ENCODE measurements at places on chromosomes 3 and 15.
A peak's percentile ranks its signal among the peaks of the same experiment; 100 is the strongest.

DNA sequence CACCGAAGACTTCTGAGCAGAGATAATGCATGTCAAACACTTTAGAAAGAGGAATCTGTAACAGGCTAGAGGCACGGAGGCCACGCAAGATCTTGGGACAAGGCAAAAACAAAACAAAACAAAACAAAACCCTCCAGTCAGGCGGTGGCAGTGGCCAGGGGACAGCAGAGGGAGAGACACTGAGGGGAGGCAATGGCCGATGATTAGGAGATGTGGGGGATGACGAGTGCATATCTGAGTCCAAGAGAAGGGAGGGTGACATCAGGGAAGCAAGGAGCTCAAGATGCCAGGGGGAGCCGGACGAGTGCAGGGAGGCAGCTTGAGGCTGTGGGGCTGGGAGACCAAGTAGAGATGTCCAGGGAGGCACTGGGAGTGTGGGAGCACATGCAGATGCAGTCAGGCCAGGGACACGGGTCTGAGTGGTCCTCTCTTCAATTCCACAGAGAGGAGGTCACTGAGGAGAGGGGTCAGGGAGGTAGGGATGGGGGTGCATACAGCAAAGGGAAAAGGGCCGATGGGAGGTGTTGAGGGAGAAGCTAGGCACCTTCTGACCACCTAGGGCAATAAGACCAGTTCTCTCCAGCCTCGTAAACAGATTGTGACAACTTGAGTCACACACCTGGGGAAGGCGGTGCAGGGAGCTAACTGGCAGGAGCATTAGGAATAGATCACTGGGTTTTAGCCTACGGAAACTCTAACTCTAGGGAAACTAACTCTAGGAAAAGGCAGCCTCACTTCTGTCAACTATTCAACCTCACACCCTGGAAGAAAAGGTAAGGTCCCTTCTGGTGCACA lies 29.6 kb downstream of the SLCO2A1 start:
- DNase-seq: no peak

GRCh38 chr15:60618206-60618605 lies 139.3 kb upstream of the ICE2 start:
- DNase-seq: no peak

DNA sequence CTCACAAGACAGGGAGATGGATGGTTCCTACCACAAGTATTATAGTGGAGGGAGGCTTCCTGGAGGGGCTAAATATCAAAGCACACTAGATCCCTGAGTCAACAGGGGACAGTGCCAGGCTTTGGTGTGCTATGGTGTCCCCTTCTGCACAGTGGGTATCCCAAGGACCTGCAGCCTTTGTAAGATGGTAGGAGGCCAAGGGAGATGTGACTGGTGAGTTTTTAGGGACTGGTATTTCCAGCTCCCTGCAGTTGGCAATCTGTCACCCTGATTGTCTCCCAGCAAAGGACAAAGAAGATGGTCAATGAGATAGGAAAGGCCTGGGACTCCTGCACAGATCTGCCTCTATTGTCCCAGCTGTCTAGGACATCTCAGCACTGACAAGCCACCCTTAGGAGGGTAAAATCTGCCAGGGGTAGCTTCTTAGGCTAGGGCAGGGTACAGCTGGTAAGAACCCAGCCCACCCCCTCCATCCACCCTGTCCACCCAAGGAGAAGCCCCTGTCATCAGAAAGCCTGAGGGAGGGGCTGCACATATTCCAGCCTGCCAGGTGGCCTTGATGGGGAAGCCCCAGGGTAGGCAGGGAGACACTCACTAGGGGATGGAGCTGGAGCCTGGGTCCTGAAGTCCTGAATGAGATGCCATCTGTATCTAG lies 631 bp downstream of the CYP1A1 start:
- DNase-seq: no peak

- no peak for DNase-seq
Measured at GRCh38 chr3:126100269-126100633, 16.3 kb upstream of the SLC41A3 start.

DNA sequence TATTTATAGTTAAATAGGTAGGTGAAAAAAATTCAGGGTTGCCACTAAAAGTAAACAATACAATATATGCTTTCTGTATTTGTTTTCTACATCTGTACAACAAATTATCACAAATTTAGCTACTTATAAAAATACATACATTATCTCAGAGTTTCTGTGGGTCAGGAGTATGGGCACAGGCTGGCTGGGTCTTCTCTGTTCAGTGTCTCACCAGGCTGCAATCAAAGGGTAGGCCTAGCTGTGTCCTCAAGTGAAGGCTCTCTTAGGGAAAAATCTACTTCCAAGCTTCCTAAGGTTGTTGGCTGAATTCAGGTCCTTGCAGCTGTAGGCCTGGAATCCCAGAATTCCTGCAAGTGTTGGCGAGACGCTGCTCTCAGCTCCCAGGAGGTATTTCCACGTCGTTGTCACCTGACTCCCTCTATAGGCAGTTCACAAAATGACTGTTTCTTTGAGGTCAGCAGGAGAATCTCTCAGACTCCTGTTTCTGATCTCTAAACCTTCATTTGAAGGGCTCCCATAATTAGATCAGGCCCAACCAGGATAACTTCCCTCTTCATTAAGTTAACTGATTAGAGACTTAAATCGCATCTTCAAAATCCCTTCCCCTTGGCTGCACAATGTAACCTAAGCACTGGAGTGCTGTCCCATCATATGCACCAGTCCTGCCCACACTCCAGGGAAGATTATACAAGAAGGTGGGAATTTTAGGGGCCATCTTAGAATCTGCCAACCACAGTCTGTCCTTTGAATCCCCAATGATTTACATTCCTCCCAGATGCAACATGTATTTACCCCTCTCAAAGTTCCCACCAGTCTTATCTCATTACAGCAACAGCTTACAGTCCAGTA lies 296.6 kb downstream of the SUCLG2 start:
- DNase-seq: no peak

- DNase-seq: no peak
Measured at GRCh38 chr15:91521996-91522395, 331.5 kb upstream of the SLCO3A1 start.

GRCh38 chr15:95259513-95259912 lies 1028.2 kb downstream of the MCTP2 start:
- DNase-seq: peak; percentile 27

DNA sequence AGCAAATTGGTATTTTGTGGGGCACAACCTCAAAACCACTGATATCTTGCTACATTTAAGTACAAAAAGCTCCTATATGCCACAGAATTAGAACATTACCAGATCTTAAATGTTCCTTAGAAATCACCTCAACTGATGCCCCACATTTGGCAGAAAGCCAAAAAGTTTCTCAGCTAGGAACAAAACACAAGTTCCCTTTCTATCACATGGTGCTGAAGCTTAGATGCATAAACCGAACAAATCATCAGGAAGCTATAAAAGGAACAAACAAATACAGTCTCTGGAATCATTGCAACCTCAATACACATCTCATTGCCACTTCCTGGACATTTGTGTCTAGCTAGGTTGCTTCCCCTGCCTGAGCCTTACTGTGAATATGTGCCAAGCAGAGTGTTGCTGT lies 492.6 kb downstream of the LPP start:
- DNase-seq: peak; percentile 1

- DNase-seq: no peak
Measured at GRCh38 chr3:167700926-167701325, 33.8 kb downstream of the PDCD10 start.

- no peak for DNase-seq
Measured at GRCh38 chr3:45244356-45244755, 18.3 kb upstream of the TMEM158 start.

- DNase-seq: peak; percentile 79
Measured at GRCh38 chr3:127547761-127548605, 42.5 kb downstream of the TPRA1 start.

DNA sequence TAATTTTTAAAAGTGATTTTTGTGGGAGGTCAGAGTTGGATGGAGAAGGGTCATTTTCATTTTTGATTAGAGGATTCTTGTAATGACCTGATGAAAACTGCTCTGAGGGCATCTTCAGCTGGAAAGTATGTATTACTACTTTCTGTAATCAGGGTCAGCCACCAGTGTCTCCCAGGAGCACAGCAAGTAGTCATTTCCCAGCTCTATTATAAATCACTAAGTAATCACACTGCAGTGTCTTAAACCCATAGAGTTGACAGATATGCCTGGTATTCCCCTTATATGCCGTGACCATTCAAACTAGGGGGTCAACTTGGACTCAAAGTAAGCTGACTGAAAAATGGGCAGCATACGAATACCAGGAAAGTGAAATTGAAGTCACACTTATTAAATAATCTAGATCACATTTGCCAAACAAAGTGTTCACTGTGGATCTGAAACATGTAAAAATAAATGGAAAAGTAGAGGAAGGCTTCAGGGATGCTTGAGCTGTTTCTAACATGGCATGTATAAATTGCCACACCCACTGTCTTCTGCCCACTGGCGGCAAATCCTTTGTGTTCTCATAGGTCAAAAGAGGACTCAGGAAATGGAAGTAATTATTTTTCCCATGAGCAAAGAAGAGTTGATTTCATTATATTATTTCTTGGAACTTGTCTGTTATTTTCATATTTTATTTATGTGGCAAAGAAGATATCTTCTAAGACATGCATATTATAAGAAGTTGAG lies 105.7 kb downstream of the MBNL1 start:
- no peak for DNase-seq

All from CD4-positive, alpha-beta T cell treated with Interleukin-6 at 100 ng/mL for 8 hours (primary cell).